Eye (tissue), 1 donor: ENCODE measurements at places on chromosomes 16 and 17.

- DNase-seq: no peak
These were observed 54.1 kb downstream of the BAHCC1 start for GRCh38 chr17:81449351-81449750.

- no peak for DNase-seq
These were observed 172.7 kb upstream of the CCL2 start for GRCh38 chr17:34082404-34082803.

DNA sequence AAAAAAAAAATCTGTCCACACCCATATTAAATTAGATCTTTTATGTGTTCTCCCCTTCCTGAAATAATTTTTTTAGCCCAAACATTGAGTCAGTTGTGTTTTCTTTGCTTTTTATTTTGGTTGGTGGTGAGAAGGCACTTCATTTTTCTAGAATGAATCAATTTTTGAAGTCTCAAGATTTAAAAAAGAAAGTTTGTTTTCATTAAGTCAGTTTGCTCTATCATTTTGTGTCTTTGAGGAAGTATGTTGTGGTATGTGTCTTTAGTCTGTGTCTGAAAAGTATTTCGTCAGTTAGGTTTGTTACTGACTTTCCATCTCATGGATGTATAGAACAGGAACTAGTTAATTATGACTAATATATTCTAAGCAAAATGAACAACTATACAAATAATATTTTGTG is 3.8 kb downstream of the IGF2BP1 start:
- DNase-seq: no peak

DNA sequence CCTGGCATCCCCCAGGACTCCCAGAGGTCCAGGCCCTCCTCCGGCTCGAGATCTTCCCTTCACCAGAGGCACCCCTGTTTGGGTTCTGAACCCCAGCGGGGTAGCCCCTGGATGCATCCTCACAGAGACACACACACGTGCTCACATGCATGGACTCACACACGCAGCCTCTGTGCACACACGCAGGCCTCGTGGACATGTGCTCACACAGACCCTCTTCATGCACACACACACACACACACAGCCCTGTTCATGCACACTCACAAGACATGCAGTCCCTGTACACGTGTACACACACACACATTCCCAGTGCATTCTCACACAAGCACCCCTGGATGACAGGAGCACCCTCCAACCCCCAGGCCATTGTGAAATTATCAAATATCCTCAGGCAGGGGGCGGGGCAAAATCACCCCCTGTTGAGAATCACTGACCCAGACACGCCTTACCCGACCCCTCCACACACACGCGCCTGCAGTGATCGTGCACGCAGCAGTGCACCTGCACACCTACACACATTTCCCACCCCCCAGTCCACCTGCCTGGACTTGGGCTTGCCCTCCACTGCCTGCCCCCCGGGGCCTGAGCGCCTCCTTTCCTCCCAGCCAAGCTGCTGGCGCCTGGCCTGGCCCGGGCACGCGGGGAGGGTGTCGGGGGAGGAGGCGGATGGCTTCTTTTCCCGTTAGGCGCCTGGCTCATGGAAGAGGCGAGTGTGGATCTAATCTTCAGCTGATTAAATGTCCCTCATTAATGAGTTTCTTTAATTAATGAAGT is 62.6 kb downstream of the ENGASE start:
- DNase-seq: peak; percentile 63

DNA sequence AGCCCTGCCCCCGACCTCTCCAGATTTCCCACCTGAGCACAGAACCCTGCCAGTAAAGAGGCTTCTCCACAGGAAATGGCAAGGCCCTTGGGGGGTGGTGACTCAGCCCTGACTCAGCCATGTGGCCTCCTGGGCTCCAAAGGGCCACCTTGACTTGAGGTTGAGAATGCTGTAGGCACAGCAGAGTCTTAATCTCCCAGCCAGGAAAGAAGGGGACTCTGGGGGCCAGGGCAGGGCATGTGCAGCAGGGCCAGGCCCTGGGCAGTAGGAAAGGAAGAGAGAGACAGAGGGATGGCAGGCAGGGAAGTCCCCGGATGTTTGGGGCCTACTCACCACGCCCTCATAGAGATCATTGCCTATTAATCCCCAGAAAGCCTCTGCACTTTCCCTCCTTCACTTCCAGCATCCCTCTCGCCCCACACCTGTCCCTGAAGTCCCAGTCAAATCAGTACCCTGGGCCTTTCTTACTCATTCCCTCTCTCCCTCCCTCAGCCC is 4.8 kb upstream of the ITGA3 start:
- DNase-seq: no peak
